CD8-positive, alpha-beta memory T cell (primary cell): ENCODE measurements at places on chromosomes 6 and 20. TPM values are rescaled to one million over a fixed set of nuclear protein-coding genes. Genes with fewer than 3 reads are reported as not detected.

GRCh38 chr20:51695574-51696303 lies 72.5 kb downstream of the ATP9A start:
- H3K27me3 ChIP-seq: no peaks in the 10 kb centered on the region
- H3K27ac ChIP-seq: no peak overlapping the region
- no peaks in the 10 kb centered on the region for H3K4me1 ChIP-seq
- H3K4me3 ChIP-seq: no peak overlapping the region

The ADGRB3 gene
- total RNA-seq: not detected

- H3K4me3 ChIP-seq: no peak overlapping the region
- peaks cover 4% of the 10 kb centered on the region for H3K27me3 ChIP-seq
- DNase-seq: no peak
- H3K36me3 ChIP-seq: no peaks in the 10 kb centered on the region
- no peak overlapping the region for H3K27ac ChIP-seq
These were observed 172.9 kb downstream of the MCHR2 start for GRCh38 chr6:99821164-99821563.

The TTK gene
- 19.4 TPM for total RNA-seq

GRCh38 chr6:27321370-27321769 lies 9.3 kb upstream of the POM121L2 start:
- no peak overlapping the region for H3K27ac ChIP-seq
- no peaks in the 10 kb centered on the region for H3K4me1 ChIP-seq
- H3K36me3 ChIP-seq: no peaks in the 10 kb centered on the region
- no peak overlapping the region for H3K4me3 ChIP-seq
- DNase-seq: no peak

- H3K36me3 ChIP-seq: no peaks in the 10 kb centered on the region
- H3K4me1 ChIP-seq: no peaks in the 10 kb centered on the region
- no peak for DNase-seq
These were observed 120.1 kb upstream of the CDH4 start for GRCh38 chr20:61131944-61132343.

DNA sequence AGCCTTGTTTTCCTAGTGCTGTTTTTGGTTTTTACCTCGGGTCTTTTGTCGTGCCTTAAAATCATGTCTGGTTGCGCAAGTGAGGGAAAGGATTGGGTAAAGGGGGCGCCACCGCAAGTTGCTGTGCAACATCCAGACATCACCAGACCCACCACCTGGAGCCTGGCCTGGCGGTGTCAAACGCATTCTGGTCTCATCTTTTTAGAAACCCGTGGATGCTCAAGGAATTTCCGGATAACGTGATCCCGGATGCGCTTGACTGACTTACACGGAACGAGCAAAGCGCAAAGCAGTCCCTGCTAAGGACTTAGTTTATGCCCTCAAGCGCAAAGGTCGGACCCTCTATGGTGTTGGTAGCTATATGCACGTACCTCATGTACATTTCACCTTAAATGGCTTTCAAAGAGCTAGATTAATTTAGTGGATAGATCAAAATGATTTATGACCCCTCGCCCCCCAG lies 105.2 kb downstream of the OR2B2 start:
- H3K36me3 ChIP-seq: no peaks in the 10 kb centered on the region
- H3K4me3 ChIP-seq: peak overlapping the region; percentile 78
- H3K4me1 ChIP-seq: peaks cover 37% of the 10 kb centered on the region
- H3K27ac ChIP-seq: peak overlapping the region; percentile 93
- peak; percentile 53 for DNase-seq
- H3K27me3 ChIP-seq: no peaks in the 10 kb centered on the region
